ENCODE measurements at places on chromosomes 1 and 21.

GRCh38 chr1:13832536-13832935 is 132.5 kb downstream of the PRDM2 start:
- no peak for DNase-seq

DNA sequence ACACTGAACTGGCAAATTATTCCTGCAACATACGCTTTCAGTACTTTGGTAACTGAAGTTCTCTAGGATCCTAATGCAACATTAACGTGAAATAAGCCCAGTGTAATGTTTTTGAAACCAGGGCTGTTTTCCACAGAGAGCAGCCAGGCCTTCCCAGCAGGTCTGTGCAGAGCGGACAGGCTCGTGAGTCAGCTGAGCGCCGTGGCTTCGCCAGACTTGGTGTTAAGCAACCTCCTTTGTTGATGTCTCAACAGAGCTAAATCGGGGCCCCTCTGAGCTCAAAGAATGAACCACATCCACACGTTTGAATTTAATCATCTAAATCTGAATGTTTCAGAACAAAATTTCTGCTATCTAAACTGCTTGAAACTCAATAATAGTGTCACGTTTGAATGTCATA is 181.8 kb upstream of the FMN2 start:
- peak; percentile 77 for DNase-seq

DNA sequence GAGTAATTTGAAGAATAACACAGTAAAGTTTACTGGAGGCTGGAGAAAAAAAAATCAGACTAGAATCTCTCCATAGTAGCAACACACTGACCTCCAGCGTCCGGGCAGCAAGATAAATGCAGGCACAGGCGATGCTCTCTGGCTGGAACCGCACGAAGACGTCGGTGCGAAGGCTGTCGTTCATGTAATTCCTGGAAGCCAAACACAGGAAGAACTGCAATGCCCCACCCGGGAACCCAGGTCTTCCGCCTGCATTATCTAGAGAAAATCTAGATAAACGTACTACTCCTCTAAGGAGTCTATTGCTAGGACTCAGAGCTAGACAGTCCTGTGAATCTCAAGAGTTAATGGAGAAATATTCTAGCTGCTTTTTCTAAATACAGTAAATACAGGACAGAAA is 8.5 kb downstream of the CCNL2 start:
- no peak for DNase-seq

DNA sequence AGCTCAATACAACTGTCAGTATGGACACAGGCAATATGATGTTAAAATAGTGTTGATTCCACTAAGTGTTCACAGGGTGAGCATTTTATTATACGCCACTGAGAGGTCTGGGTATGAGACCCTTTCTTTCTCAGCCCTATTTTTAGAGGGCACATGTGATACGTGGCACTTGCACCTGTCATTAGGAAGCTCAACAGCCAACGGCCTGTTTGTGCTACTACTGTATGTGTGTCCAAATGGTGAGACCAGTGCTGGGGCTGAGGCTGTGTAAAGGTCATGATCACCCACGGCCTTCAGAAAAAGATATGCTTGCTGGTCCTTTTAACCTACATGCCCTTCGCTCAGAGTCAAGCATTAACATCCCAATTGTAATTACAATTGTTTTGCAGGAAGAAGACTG is 176.2 kb downstream of the DUSP10 start:
- no peak for DNase-seq

- no peak for DNase-seq
These were observed 171.1 kb upstream of the FGGY start for GRCh38 chr1:59125676-59126320.

DNA sequence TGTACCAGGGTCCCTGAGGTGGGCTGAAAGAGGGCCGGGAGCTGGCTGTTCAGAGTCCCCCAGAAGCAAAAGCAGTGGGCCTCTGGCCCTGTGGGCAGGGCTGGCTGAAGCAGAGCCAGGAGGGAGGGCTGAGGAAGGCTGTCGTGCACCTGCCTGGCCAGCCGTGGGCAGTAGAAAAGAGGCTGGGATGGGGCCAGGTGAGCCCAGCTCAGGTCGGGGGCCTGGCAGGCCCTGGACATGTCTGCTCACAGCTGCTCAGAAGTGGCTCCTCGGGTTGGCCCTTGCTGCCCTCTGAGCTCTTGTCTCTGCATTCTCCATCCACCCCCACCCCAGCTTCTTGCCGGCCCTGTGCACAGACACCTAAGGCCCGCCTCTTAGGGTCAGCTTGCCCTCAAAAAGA is 60.0 kb downstream of the TCP10L start:
- DNase-seq: no peak

DNA sequence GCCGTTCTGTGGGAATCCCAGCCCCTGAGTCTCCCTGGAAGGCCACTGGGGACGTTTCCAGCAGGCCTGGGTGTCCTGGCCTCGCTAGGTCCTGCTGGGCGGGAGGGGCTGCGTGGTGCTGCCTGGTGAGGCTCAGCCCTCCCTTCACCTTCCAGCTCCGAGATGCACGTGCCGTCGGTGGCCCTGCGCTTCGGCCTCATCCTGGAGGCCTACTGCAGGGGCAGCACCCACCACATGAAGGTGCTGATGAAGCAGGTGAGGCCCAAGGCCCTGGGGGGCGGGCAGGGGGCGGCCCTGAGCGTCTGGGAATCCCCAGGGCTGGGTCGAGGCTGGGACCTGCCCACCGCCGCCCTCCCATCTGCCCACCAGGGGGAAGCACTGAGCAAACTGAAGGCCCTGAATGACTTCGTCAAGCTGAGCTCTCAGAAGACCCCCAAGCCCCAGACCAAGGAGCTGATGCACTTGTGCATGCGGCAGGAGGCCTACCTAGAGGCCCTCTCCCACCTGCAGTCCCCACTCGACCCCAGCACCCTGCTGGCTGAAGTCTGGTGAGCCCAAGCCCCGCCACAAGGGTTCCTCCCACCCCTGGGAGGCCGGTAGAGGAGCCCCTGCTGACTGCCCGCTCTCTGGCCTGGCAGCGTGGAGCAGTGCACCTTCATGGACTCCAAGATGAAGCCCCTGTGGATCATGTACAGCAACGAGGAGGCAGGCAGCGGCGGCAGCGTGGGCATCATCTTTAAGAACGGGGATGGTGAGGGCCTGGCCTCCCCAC is 70.3 kb downstream of the PIK3CD start:
- peak; percentile 29 for DNase-seq

DNA sequence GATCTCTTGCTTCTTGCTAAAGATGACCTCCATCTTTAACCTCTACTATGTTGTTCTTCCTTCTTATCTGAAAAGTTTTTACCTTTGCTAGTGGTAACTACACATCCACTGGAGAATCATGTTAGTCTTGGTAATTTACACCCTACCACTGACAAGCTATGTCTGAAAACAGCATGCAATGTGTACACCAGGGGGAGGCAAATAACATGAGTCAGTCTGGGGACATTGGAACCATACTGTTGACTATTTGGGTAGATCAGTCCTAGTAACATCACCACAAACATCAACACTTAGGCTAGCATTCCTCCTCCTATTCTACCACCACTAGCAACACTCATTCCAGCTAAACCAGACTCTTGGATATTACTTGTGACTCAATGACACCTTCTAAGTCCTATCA is 549.0 kb downstream of the KCNT2 start:
- no peak for DNase-seq

DNA sequence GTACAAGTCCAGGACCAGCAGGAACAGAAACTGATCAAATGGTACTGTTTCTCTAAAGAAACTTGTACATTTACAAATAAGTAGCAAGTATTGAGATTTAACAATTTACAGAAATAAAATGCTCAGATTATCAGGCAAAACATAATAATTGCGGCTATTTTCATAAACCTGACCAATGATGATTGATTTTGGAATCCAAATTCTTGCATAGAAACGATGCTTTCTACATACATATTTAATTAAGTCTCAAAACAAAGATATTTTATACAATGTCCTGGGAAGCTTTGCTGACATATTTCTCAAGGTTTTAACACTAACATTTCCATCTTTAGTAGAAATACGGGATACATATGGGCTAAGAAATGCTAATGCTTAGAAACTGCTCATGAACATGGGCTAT is 157.1 kb downstream of the VAV3 start:
- no peak for DNase-seq

GRCh38 chr1:43005460-43006361 is 47.0 kb upstream of the SLC2A1 start:
- no peak for DNase-seq

GRCh38 chr1:95716097-95716496 is 482.1 kb downstream of the RWDD3 start:
- DNase-seq: peak; percentile 24

GRCh38 chr21:36255663-36256062 is 64.3 kb upstream of the MORC3 start:
- no peak for DNase-seq

DNA sequence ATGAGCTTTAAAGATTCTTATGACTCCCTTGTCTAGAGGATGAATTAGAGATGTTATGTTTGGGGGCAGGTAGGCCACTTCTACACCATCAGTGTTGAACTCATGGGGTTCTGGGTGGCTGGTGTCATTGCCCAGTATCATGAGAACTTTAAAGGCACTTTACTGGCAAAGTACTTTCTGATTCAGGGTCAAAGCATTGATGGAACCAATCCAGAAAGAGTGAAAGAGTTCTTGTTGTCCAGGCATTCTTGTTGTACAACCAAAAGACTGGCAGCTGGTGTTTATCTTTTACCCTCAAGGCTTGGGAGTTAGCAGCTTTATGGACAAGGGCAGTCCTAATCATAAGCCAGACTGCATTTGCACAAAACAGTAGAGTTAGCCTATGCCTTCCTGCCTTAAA is 673.0 kb downstream of the USP25 start:
- no peak for DNase-seq

GRCh38 chr1:171486048-171486519 is 754 bp downstream of the PRRC2C start:
- peak; percentile 33 for DNase-seq

DNA sequence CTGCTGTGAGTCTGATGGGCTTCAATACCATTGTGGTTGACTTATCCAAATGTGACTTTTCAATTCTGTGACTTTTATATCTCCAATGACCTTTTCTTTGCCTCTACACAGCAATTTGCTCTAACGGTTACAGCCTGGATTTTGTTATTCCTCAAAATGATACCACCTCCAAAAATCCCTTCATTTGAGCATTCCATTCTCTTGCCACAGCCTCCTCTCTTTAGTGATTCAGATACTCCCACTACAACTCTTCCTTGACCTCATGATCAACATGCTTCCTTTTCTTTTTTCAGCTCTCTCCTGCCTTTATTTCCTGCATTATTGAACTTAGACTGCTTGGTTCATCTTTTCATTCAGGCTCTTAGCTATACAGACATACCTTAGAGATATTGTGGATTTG is 16.6 kb upstream of the IL19 start:
- no peak for DNase-seq

DNA sequence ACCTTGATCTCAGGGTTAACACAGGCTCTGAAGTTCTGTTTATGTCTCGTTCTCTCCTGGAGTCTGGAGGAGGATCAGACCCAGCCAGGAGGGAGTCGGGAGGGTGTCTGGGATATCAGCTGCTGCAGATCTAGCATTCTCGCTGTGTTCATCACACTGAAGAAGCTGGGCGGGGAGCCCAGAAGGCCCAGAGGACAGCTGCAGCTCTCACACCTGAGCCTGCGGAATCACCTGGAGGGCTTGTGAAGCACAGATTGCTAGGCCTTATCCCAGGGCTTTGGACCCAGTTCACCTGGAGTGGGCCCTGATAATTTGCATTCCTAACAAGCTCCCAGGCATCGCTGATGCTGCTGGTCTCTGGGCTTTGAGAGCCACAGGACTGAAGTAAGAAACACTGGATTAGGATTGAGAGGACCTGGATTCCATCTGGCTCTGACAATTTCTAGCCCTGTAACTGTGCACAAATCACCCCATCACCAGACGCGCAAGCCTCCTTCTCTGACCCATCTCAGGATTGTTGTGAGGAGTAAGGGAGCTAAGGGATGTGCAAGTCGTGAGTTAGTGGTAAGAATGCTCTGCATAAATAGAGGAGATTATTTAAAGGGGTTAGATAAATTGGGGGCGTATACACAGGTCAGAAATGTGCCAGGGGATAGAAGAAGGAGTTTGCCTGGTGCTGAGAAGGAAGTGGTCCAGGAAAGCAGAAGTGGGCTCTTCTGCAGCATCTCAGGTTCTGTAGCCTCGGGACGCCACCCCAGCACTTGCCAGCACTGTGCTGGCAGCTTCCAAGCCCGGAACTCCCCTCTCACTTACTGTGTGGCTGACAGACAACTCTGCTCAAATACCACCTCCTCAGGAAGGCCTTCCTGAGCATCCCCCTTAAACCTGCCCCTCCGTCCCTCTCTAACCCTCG is 19.1 kb downstream of the ABCA4 start:
- peak; percentile 10 for DNase-seq

- DNase-seq: no peak
These were observed 6.2 kb upstream of the HMGCS2 start for GRCh38 chr1:119774746-119775490.

DNA sequence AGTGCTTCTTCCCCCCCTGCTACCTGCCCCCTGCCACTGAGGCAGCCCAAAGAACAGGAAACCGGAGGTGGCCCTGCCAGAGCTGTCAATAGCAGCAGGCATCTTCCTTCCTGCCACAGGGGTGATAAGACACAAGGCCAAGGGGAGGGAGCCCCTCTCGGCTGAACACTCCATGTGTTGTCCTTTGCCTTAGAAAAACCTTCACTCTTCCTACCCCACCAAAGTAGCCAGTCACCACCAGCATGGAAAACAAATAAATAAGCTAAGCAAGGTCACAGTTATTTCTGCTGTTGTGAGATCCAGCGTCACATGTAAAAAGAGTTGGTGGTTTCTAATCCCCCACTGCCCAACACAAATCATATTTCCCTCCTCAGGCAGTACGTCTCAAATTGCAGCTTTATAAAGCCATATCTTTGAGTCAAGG is 104.8 kb upstream of the DPT start:
- no peak for DNase-seq

DNA sequence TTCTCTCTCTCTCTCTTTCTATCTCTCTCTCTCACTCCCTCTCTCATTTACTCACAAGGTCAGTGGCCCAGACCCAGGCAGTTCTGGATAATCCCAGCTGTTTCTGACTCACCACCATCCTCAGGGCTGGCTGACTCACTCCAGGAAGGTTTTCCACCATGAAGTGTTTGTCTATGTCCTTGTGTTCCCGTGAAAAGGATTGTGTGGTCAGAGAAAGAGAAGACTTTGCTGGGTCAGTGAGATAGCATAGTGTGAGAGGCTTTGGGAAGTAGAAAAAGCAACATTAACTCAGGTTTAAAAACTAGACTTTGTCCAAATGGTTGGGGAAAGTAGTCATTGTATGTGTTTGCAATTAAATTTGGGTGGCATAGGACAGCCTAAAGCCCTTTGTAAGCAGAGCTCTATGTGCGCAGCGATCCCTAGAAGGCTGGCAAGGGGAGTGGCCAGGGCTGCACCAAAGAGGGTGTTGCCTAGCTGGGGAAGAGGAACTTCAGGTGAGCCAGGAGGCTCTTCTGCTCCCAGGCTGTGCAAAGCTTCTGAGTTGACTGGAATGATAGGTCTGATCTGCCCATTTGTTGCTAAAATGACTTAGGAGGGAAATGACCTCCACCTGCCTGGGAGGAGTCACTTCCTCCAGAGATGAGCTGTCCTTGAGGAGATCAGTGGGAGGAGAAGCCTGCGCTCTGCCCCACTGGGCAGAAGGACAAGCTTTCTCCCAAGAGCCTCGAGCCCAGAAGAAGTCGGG is 4.9 kb upstream of the CAPN2 start:
- peak; percentile 88 for DNase-seq

- DNase-seq: peak; percentile 24
These were observed 26.1 kb downstream of the SPAG17 start for GRCh38 chr1:118158924-118159323.
